ENCODE measurements at places on chromosomes 2 and 18. TPM values are rescaled to one million over a fixed set of nuclear protein-coding genes. Genes with fewer than 3 reads are reported as not detected.
A peak's percentile ranks its signal among the peaks of the same experiment; 100 is the strongest.

- no peaks in the 10 kb centered on the region for H3K36me3 ChIP-seq
- H3K4me1 ChIP-seq: no peaks in the 10 kb centered on the region
- peak overlapping the region; percentile 57 for H3K4me3 ChIP-seq
- peaks cover 42% of the 10 kb centered on the region for H3K27me3 ChIP-seq
Measured at GRCh38 chr2:60549238-60549927, 4.1 kb downstream of the BCL11A start.

GRCh38 chr2:132668189-132668823 lies 1.7 kb downstream of the LYPD1 start:
- H3K27me3 ChIP-seq: no peaks in the 10 kb centered on the region
- H3K27ac ChIP-seq: no peak overlapping the region
- no peak for DNase-seq
- peaks cover 11% of the 10 kb centered on the region for H3K4me1 ChIP-seq

GRCh38 chr2:23376972-23377371 lies 8.0 kb upstream of the KLHL29 start:
- no peak overlapping the region for H3K27ac ChIP-seq
- H3K27me3 ChIP-seq: peaks cover 3% of the 10 kb centered on the region
- peak; percentile 65 for DNase-seq
- H3K36me3 ChIP-seq: no peaks in the 10 kb centered on the region

GRCh38 chr2:26483516-26483915 lies 5.6 kb upstream of the OTOF start:
- no peaks in the 10 kb centered on the region for H3K4me1 ChIP-seq
- H3K4me3 ChIP-seq: no peak overlapping the region
- no peaks in the 10 kb centered on the region for H3K36me3 ChIP-seq
- DNase-seq: no peak
- peaks cover 26% of the 10 kb centered on the region for H3K27me3 ChIP-seq
- no peak overlapping the region for H3K27ac ChIP-seq

Gene CHST9
- total RNA-seq: not detected

Gene MAPK4
- not detected for total RNA-seq

Gene MC2R
- total RNA-seq: not detected
